SK-MEL-5 (cell line): ENCODE measurements at places on chromosomes 6 and 20. TPM values are rescaled to one million over a fixed set of nuclear protein-coding genes. Genes with fewer than 3 reads are reported as not detected.

Gene NHLRC1
- 4.4 and 5.0 TPM in 2 replicates for total RNA-seq

Gene TXLNB
- total RNA-seq: 0.83 and 1.2 TPM in 2 replicates

Gene CALHM5
- 0.05 TPM in 1 of 2 replicates, not detected in the other for total RNA-seq

Gene ABHD16B
- not detected in 2 replicates for total RNA-seq

Gene TULP1
- total RNA-seq: not detected in 2 replicates

Gene AGER
- total RNA-seq: 0.35 and 0.85 TPM in 2 replicates

Gene DOP1A
- 5.3 and 11.5 TPM in 2 replicates for total RNA-seq

Gene SPTLC3
- total RNA-seq: 1.7 and 2.0 TPM in 2 replicates

Gene SNX3
- total RNA-seq: 174 and 189 TPM in 2 replicates

Gene GNRH2
- not detected in 2 replicates for total RNA-seq

Gene POU5F1
- total RNA-seq: not detected in 2 replicates

Gene ADGRF1
- total RNA-seq: not detected in 2 replicates

Gene XKR7
- total RNA-seq: 0.03 and 0.11 TPM in 2 replicates

Gene IFNGR1
- 40.5 and 42.9 TPM in 2 replicates for total RNA-seq

Gene EIF2S2
- 198 and 226 TPM in 2 replicates for total RNA-seq

Gene MATN4
- total RNA-seq: 0.42 and 0.59 TPM in 2 replicates

Gene C20orf144
- not detected in 2 replicates for total RNA-seq

Gene HCK
- not detected in 2 replicates for total RNA-seq

Gene DXO
- 5.2 and 9.2 TPM in 2 replicates for total RNA-seq

Gene TFAP2B
- not detected in 2 replicates for total RNA-seq

Gene SAMD5
- total RNA-seq: 1.8 and 2.2 TPM in 2 replicates

Gene PRPF6
- total RNA-seq: 63.7 and 71.3 TPM in 2 replicates

Gene LTV1
- 33.2 and 37.4 TPM in 2 replicates for total RNA-seq

Gene UFL1
- total RNA-seq: 22.6 and 24.2 TPM in 2 replicates

Gene OXT
- not detected in 2 replicates for total RNA-seq

Gene TRAM2
- total RNA-seq: 11.4 and 11.5 TPM in 2 replicates

Gene PSORS1C1
- total RNA-seq: not detected in 2 replicates

Gene ADGRG6
- total RNA-seq: 130 and 134 TPM in 2 replicates

Gene ARFGEF3
- 0.82 and 0.85 TPM in 2 replicates for total RNA-seq

Gene RAB32
- total RNA-seq: 218 and 220 TPM in 2 replicates

Gene MYBL2
- total RNA-seq: 10.4 and 14.1 TPM in 2 replicates

Gene C6orf62
- 108 and 114 TPM in 2 replicates for total RNA-seq

Gene COL9A1
- total RNA-seq: 3.6 and 7.0 TPM in 2 replicates

Gene BTNL2
- total RNA-seq: not detected in 2 replicates

Gene TREM1
- not detected in 2 replicates for total RNA-seq

Gene ZDHHC14
- total RNA-seq: 2.9 and 4.7 TPM in 2 replicates

Gene IL17A
- total RNA-seq: not detected in 2 replicates

Gene CTAGE9
- total RNA-seq: not detected in 2 replicates

Gene ENPP3
- total RNA-seq: 0.66 and 1.5 TPM in 2 replicates

Gene PPP1R16B
- 0.56 and 0.69 TPM in 2 replicates for total RNA-seq

Gene MBOAT1
- 27.8 and 30.2 TPM in 2 replicates for total RNA-seq

Gene TRIM15
- not detected in 2 replicates for total RNA-seq
